ENCODE measurements at places on chromosomes 4 and X.

- DNase-seq, result no peak
Observed at GRCh38 chrX:17299206-17299605, 75.8 kb upstream of the NHS start.

DNA sequence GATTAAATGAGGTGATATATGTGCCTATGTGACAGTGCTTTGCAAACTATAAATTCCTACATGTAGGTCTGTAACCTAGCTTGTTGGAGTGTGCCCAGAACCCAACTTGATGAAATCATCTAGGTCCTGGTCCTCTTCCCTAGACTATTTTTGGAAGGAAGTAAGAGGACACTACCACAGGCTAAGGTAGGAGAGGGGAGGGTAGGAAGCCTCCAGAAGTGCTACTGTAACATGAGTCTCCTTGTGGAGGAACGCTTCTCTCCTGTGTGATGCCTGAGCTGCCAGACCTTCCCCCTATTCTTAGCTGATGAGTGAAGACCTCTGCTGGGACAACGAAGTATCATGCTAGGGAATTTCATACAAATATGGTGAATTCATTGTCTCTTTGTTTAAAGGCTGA is 41.8 kb upstream of the IL21 start:
- no peak for DNase-seq

DNA sequence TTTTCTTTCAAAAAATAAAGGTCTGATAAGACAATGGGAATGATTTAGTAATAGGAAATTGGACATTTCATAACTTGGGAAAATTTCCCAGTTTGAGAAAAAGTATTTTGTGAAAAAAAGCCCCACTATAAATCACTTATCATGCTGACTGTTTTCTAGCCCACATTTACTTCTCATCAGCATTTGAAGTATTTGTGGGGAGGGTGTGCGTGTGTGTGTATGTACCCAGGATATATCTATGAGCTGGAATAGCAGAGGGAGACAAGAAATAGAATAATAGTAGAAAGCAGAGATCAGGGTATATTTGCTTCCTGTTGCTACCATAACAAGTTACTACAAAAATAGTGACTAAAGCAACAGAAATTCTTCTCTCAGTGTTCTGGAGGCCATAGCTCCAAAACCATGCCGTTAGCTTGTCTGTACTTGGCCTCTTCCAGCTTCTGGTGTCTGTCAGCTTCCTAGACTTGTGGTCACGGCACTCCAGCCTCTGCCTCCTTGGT is 139.8 kb downstream of the PTTG2 start:
- no peak for DNase-seq

GRCh38 chr4:105061136-105061696 is 85.5 kb upstream of the TET2 start:
- peak; percentile 18 for DNase-seq

DNA sequence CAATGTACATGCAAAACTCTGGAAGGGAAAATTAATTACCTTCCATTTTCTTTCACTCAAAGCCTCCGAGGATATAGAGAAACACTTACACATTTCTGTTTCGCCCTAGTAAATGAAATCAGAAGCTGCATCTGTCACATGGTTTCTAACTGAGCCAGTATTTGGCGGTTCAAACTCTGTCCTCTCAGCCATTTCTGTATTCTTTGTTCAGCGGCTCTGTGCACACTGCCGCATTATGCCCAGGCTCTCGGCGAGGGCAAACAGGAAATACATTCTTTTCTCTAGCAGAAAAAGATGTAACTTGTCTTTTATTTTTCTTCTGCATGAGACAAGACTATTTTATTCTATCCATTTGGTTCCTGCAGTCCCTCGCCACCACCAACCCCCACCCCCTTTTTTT is 71.4 kb upstream of the GPM6B start:
- DNase-seq, result no peak

DNA sequence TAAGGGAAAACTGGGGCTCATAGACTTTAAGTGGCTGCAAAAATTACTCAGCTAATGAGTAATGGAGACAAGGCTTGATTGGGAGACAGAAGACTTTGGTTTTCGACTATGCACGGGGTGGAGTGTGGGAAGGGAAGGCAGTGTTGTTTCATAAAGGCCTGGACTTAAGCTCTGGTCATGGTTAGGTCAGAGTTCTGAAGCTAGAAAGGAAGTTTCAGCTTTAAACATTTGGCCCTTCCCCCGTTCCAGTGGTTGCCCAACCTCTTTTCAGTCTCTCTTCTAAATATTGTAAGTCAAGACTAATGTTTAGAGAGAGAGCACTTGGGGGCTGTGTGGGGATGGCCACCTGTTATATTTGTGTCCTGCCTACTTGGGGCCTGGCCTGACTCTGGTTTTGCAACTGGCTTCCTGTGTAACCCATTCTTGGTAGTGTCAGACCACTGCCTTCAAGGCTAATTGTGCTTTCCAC is 21.0 kb downstream of the MSN start:
- no peak for DNase-seq

GRCh38 chrX:149527705-149528104 is 13.1 kb upstream of the EOLA1 start:
- no peak for DNase-seq

GRCh38 chr4:13659341-13660070 is 32.0 kb upstream of the BOD1L1 start:
- no peak for DNase-seq

- DNase-seq, result no peak
Observed at GRCh38 chr4:119314356-119314755, 7.6 kb downstream of the FABP2 start.

GRCh38 chrX:112254896-112255295 is 172.3 kb upstream of the TRPC5 start:
- DNase-seq, result no peak

GRCh38 chr4:142824368-142824767 is 21.7 kb downstream of the INPP4B start:
- no peak for DNase-seq

GRCh38 chrX:25534091-25534490 is 518.3 kb upstream of the ARX start:
- DNase-seq, result no peak

- DNase-seq, result no peak
Observed at GRCh38 chrX:40871385-40872082, 136.2 kb upstream of the MED14 start.

- DNase-seq, result no peak
Observed at GRCh38 chr4:102318526-102318925, 26.8 kb downstream of the SLC39A8 start.

GRCh38 chr4:139458999-139459398 is 5.1 kb downstream of the RAB33B start:
- no peak for DNase-seq

DNA sequence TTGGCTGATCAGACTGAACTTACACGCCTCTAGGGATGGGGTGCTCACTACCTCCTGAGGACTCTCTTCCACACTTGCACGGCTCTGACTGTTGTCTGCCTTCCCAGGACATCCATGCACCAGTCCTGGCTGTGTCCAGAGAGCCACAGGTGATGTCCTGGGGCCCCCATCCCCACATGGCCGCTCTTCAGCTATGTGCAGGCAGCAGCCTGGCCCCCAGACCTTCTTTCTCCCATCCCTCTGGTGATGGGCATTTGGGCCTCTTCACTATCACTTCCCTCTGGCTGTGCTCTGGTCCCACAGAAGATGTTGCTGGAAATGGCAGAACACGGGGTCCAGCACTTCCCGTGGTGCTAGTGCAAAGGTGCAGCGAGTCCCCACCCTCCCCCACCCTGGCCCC is 40.9 kb upstream of the HMX1 start:
- no peak for DNase-seq

DNA sequence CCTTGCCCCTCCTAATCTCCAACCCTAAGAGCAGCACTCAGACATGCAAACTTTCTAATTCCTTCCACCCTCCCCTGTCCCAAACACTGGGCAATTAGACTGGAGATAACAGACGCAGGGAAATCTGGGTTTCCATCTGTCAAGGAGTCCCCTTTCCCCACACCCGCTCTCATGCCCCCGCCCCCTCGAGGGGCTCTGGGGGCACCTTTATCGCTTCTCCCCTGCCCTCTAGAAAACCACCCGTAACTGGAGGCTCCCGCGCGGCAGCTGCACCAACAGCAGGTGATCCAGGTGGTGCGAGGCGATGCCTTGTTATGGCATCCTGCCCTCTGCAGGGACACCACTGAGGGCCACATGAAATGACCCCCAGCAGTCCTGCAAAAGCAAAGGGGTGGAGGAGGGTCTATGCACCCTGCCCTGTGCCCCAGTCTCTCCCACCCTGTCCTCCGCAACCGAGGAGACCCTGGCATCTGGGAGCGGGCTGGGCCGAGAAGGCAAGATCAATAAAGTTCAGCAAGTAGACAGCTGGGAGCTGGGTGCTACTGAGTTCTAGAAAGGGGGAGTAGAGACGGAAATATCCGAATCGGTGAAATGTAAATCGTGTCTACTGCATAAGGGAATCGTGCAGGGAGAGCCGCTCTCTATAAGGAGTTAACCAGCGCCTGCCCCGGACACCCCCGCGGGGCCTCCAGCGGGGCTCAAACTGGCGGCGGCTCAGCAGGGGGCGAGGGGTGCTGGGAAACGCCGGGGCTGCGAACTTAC is 1.6 kb downstream of the KCTD8 start:
- DNase-seq, result no peak

DNA sequence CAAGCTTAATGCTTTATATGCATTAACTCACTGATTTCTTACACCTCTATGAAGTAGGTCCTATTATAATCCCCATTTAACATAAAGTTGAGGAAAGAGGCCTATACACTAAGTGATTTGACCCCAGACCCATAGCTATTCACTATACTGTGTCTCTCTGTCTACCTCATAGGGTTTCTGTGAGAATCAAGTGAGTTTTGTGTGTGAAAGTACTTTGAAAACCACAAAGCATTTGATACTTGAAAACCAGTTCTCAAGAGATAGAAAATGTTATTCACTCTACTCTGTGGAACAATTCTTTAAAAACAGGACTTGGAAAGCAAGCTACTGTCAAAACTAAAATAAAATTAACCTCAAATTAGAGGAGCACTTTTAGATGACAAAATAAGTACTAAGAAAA is 35.0 kb downstream of the SHROOM3 start:
- no peak for DNase-seq

DNA sequence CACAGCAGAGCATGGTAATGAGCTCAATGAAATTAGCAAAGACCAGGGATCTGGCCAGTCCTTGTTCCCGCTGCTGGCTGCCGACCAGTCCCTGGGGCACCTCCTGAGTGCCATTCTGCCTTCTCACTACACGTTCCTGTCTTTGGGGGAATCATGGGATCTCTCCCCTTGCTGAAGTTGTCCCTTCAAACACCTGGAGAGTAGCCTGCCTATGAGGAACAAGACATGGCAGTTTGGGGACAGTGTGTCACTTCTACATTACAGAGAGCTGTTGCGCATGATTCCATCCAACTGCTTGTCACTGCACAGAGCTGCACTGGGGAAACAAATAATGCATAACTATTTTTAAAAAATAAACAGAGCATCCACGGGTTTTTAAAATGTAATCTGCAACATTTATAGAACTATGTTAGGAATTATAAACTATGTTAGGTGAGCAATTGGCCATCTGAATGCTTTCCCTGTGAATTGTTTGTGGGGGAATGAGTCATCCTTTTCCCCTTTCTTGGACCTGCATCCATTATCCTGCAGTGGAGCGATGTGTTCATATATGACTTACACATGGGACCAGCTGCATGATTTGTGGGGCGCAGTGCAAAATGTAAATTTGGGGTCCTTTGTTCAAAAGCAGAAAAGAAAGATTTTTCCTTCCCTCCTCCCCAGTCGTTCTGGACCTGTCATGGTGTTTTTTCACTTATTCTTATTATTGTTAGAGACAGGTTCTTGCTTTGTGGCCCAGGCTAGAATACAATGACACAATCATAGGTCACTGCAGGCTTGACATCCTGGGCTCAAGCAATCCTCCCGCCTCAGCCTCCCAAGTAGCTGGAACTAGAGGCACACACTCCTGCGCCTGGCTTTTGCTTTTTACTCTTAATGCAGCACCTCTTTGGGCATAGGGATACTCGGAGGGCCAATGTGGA is 115.0 kb upstream of the TBL1X start:
- no peak for DNase-seq

DNA sequence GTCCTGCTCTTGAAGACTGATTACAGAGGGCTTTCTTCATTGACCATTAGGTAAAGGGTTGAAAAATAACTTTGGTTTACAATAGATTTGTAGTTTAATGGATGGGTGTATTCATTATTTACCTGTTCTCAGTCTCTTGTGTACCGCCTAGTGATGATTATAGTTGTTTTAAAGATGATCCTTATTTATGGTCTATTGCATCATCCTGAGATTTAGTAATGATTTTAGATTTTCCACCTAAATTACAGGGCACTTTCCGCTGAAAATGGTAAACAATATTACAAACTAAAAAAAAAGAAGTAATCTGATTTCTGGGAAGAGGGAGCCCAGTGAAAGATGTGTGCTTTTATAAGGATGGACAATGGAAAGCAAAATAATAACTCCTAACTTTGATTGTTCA is 78.4 kb upstream of the TMEM33 start:
- DNase-seq, result no peak

DNA sequence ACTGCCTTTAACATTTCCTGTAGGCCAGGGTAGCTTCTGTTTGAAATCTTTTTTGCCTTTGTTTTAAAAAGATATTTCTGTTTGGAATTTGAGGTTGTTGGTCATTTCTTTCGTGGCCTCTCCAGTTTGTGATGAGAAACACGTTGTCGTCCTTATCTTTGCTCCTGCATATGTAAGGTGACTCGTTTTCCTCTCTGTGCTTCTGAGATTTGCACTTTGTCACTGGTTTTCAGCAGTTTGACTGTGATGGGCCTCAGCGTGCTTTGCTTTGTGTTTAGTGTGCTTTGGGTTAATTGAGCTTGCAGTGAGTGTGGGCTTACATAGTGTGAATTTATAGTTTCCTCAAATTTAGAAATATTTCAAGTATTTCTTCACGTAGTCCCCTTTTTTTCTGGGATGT is 81.5 kb downstream of the FAM193A start:
- DNase-seq, result no peak

- DNase-seq, result no peak
Observed at GRCh38 chr4:105858466-105859040, 36.7 kb upstream of the NPNT start.

- DNase-seq, result no peak
Observed at GRCh38 chrX:112631892-112632291, 47.8 kb downstream of the LHFPL1 start.

- DNase-seq, result no peak
Observed at GRCh38 chr4:83947125-83947829, 411.4 kb downstream of the GPAT3 start.

DNA sequence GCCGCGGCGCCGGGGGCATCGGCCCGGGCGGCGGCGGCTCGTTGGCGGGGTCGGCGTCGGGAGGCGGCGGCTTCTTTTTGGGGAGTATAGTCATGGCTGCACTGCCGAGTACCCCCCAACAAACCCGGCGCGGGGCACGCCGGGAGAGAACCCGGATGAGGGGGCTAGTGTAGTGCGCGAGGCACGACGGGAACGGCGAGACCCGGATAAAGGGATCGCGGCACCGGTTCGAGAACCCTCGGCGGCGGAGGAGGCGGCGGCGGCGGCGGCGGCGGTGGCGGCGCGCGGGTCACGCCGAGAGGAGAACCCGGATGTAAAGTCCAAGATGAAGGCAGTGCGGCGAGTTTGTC is at the start of gene OTUD5:
TSS of gene OTUD5 (minus strand) at position 131 of the 350 bp plus-strand sequence. CDS start at position 94, 37 bp downstream.
- DNase-seq, result no peak

GRCh38 chrX:154515090-154515965 is 704 bp downstream of the FAM3A start:
- no peak for DNase-seq

GRCh38 chrX:3462166-3462508 is 115.7 kb upstream of the MXRA5 start:
- DNase-seq, result no peak

- DNase-seq, result no peak
Observed at GRCh38 chrX:27086237-27086636, 376.9 kb downstream of the PPP4R3C start.

Data from retinal pigment epithelial cell (primary cell).